ENCODE measurements at places on chromosomes 7 and 10.

DNA sequence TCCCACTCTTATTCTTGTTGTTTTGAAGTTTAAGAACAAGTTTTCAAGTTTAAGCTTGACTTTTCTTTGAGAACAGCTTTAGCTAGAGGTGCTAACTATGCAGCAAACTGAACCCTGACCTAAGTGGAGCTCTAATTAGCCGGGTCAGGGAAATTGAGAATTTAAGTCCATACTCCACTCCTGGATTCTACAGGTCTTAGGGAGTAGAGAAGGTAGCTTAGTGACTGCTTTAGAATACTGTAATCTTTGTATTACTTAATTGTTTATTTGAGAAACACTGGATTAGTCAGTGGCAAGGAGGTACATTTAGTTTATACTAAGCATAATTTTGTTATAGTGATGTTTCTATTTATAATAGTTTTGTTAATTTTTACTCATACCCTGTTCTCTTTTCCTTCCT is 74.6 kb upstream of the STRIP2 start:
- no peak for DNase-seq

- no peak for DNase-seq
These were observed 38.1 kb upstream of the AGBL3 start for GRCh38 chr7:134948246-134948645.

GRCh38 chr7:135538376-135538775 is 19.3 kb upstream of the NUP205 start:
- no peak for DNase-seq

DNA sequence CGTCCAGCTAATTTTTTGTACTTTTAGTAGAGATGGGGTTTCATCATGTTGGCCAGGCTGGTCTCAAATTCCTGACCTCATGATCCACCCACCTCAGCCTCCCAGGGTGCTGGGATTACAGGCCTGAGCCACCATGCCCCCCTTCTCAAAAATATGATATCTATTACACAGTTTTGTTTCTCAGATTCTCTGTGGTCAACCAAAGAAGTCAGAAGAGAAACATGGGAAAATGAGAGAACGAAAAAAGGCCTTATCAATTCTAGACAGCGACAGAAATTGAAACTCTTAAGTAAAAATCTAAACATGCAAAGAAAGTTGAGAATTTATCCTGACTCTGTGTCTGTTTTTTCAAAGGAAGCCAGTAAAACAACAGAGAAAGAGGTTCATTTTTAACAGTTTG is 283.8 kb upstream of the PLXDC2 start:
- DNase-seq: no peak

DNA sequence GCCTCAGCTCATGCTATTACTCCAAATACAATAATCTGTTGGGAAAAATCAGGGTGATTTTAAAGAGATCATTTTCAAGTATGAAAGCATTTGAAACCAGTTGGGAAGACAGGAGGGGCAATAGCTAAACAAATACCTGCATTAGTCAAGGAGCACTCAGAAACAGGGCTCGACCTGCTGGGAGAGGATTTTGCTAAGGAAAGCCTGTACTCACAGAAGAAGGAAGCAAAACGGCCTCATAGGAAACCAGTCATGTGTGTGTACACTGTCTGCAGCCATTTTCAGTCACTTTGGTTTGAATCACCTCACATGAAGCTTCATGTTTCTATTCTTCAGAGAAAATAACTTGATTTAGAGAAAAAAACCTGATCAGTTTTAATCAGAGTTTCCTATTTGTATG is 38.6 kb downstream of the FZD1 start:
- DNase-seq: no peak

- DNase-seq: no peak
These were observed 60.0 kb upstream of the CYP2C18 start for GRCh38 chr10:94623572-94623971.

GRCh38 chr10:12835709-12836108 is 165.8 kb downstream of the CCDC3 start:
- no peak for DNase-seq

- no peak for DNase-seq
These were observed 33.4 kb upstream of the COBL start for GRCh38 chr7:51349820-51350545.

GRCh38 chr7:44505595-44505994 is 15.1 kb upstream of the NUDCD3 start:
- no peak for DNase-seq

DNA sequence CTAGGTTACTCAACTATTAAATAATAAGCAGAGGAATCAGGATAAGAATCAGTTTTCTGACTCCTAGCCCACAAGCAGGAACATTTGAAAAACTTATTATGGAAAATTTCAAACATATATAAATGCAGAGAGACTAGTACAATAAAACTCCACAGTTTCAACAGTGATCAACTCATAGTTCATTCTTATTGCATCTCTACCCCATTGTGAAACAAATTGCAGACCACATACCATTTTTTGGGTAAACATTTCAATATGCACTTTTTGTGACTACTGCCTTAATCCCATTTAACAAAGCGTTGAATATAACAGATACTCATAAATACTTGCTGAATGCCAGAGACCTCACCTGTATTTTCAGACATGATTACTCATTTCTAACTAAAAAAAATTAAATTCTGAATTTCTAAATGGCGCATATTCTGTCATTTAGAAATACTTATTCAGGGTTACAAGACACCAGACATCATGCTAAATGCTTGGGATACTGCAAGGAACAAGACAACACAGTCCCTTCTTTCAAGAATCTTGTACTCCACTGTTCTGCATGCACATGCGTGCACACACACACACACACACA is 11.4 kb downstream of the CDK6 start:
- no peak for DNase-seq

- DNase-seq: no peak
These were observed 30.6 kb downstream of the COL28A1 start for GRCh38 chr7:7504910-7505704.

Data from activated naive CD4-positive, alpha-beta T cell treated with anti-CD3 and anti-CD28 coated beads, Interleukin-2, amount 10 ng/mL, durations not matched to agents 7 days and 5 days (primary cell).